ENCODE measurements at places on chromosomes 11 and 22.

DNA sequence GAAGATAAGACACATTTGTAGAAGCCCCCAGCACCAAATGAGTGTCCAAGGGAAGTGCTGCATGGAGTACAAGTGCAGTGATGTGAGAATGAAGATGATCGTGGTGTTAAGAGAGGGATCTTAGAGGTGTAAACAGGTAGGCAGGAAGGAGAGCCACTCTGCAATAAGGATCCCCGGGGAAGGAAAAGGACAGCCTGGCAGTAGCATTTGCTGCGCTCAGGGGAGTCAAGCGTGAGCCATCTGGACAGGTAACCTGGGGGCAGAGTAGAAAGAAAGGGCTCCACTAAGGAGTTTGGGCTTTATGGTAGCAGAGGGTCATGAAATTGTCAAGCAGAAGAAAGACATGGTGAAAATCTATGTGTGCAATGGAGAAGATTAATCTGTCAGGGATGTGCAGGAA is 587.2 kb downstream of the BUD13 start:
- no peak for DNase-seq

GRCh38 chr11:10349806-10350205 is 44.9 kb downstream of the ADM start:
- no peak for DNase-seq

DNA sequence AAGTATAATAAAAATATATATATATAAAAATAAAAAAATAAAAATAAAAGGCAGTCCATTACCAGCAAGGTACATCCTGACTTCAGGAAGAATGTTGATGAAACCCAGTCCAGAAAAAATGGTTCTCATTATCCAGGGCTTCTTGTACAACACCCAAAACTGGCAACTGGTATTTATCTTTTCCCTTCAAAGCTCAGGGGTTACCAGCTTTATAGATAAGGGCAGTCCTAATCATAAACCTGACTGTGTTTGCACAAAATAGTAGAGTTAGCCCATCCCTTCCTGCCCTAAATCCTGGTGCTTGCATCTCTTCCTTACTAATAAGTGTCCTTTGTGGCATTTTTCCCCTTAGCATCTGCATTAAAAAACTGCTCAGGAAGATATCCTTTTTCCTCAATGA is 97.5 kb downstream of the CSTPP1 start:
- no peak for DNase-seq

DNA sequence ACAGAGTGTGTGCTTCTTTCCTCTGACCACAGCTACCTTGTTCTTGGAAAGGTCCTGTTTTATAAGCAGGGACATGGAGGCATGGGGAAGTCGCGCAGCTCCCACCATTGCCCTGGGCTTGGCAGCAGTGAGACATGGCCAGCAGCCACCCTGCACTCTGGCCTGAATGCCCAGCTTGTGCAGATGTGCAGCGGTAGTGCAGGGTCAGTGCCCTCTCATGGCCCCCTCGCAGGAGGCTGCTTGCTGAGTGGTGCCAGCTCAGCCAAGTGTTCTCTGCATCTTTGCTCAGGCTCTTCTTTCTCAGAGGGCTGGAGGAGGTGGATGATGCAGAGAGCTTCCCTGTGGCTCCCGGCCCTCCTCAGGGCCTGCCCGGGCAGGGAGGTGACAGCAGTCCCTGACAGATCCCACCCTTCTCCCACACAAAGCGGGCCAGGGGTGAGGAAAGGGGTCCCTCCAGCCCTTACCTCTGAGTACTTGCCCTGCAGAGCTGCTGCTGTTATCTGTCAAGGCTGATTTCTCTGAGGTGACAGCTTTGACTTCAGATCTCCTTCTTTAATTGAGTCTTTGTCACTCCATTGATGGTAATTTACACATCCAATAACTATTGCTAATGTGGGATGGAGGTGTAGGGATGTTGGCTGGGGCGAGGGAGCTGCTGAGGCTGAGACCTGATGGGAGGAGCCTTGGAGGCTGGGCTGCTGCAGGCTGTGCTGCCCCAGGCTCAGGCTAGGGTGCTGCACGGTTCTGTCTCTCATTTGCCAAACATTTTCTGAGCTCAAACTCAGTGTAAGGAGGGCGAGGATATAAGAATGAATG is 47.4 kb upstream of the B3GAT1 start:
- DNase-seq, result no peak

DNA sequence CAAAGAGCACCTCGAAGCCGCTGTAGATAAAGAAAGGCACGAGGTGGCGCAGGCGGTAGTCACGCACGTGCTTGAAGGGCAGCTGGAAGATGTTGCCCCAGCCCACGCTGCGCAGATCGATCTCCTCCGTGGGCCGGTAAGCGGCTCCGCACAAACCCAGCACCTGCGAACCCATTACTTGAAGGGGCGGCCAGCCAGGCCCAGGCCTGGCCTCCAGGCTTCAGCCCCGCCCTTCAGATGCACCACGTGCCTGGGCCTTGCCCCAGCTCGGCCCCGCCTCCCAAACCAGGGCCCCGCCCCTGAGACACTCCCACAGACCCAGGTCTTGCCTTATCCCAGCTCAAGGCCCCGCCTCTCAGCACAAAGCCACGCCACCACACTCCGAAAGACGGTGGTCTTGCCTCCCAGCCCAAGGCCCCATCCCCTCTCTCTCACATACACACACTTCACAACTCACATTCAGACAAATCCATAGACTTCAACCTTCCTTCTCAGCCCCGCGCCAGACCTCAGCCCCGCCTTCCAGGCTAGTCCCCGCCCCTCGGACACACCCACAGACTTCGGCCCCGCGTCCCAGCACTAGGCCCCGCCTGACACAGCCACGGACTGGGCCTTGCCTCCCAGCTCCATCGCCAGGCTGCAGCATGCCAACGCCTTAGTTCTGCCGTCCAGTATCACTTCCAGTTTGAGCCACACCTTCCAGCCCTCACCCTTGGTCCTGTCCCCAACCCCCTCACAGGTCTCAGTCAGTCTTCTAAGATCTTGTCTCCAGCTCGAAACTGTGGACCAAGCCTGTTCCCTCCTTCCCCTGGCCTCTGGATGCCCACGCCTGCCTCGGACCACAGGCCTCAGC is 7.0 kb downstream of the UNC93B1 start:
- no peak for DNase-seq

DNA sequence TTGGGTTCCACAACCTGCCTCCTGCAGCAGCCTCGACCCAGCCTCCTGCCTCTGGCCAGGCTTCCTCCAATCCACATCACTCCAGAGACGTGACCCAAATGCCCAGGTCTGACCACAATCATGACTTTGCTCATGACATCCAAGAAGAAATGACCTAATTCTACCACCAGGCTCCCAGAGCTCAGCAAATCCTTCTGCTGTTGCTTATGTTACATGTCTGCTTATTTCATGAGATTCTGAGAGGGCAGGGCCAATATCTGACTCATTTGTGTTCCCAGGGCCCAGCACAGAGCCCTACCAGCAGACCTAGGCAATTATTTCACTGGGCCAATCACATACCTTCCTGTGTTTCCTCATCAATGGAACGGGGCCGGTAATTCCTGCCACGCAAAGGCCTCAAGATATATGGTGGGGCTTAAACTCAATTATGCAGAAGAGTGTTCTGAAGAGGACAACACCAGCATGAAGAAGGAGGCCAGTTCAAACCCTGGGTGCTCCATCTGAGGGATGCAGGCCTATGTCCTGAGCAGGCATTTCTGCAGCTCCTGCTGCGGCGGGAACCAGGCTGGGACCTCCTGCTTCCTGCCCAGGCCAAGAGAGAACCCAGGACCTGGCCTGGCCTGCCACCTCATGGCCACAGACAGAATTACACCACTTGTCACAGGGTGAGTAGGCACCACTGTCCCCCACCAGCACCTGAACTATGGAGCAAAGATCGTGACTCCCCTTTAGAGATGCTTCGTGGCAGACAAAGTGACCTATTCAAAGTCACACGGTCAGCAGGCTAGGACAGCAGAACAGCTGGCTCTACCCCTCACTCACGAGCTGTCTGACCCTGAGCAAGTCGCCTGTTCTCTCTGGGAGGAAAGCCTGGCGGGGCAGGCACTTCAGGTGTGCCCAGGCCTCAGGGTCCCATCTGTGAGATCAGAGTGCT is 5.9 kb downstream of the CENPM start:
- peak; percentile 72 for DNase-seq

DNA sequence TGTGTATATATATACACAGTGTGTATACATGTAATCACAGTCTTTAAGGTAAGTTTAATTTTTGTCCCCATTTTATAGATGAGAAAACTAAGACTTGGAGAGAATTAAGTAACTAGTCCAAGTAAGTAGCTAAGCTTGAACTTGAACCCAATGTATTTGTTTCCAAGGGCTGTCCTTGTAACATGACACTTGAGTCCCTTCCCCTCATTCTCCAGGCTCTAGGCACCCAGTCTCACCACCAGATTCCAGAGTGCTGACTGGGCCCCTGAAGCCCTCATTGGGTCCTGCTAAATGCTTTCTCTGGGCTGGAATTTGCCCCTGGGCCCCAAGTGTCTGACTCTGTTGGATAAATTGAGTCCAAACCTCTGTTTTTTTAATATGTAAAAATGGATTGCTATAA is 45.5 kb downstream of the ADM start:
- no peak for DNase-seq

DNA sequence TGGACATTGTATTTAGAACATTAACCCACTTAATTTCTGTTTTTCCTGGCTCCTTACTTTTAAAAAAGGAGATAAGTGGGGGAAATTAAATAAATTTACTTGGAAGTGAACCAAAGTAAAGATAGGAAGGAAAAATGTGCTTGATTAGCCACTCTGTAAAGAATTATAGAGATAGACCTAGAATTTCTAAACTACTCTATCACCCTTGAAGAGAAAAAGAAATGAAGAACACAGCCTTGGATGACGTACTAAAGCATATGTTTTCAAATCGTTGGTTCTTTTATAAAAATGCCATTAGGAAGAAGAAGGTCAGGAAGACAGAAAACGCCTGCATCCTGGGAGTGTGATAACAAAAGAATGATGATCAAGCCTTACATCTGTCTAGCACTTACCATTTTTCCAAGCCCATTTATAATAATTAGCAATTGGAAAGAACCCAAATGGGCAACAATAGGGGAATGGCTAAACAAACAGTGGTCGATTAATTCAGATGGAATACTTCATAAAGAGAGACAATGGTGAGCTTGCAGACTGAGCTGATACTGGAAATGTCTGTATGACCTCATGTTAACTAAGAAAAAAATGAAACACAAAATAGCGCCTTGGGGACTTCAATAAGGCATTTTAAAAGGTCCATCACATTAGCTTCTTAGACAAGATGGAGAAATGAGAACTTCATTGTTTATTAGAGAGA is 81.0 kb upstream of the LRRC55 start:
- DNase-seq, result no peak

DNA sequence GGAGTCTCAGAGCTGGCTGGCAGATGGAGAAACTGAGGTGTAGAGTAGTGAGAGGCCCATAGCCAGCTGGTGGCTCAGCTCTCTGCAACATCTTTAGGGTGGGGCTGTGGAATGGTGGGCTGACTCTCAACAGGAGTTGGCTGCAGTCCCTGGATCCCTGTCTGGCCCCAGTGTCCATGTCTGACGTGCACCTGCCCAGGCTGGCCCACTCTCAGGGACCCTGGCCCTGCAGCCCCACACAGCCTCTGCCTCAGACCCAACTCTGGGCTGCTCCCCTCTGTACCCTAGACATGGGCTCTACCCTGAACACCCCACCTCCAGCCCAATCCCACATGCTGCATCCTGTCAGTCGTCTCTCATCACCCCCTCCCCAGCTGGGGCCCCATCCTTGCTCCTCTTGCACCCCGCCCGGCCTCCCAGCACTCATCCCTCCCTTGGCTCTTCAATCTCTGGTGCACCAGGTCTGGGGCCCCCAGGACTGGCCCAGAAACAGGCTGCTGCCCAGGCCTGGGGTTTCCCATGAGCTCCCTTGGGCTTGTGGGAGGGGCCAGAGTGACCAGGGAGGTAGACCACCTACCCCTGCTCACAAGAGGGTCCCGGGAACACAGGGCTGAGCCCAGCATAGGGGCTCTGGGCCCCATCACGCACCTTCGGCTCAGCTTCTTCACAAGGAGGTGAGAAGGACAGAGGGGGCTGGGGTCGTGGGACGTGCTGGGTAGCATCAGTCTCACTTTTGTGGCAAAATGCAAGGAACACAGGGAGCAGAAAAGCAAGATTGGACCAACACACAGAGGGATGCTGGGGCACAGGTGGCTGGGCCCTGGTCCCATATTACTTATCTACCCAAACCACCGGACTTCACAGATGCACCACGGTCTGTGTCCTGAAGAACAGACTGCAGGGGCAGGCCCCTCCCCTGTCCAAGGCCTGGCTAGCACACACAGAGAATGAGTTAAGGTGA is 31.5 kb downstream of the ARVCF start:
- DNase-seq, result no peak

GRCh38 chr11:102933627-102934026 is 21.9 kb downstream of the MMP13 start:
- no peak for DNase-seq

DNA sequence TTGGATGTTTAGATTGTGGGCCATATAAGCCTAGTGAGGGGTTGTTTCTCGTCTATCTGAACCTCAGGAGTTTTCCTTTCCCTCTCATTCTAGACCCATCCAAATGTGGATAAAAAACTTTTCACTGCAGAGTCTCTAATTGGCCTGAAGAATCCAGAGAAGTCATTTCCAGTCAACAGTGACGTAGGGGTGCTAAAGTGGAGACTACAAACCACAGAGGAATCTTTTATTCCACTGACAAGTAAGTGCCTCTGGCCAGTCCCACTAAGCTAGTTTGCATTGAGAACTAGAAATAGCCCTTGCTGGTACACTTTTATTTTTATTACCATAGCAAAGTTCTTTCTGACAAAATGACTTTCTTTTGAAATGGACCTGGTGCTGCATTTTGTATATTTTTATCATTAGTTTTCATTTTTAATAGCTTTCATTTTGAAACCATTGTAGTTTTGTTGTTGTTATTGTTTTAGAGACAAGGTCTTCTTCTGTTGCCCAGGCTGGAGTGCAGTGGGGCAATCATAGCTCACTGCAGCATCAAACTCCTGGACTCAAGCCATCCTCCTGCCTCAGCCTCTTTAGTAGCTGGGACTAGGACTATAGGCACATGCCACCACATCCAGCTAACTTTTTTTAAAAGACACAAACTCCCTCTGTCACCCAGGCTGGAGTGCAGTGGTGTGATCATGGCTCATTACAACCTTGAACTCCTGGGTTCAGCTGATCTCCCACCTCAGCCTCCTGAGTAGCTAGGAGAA is 14.6 kb upstream of the PHLDB1 start:
- DNase-seq, result no peak

- DNase-seq, result peak; percentile 33
Measured at GRCh38 chr11:72831521-72832300, 17.5 kb downstream of the ATG16L2 start.

- no peak for DNase-seq
Measured at GRCh38 chr22:45240104-45240809, 437 bp downstream of the KIAA0930 start.

DNA sequence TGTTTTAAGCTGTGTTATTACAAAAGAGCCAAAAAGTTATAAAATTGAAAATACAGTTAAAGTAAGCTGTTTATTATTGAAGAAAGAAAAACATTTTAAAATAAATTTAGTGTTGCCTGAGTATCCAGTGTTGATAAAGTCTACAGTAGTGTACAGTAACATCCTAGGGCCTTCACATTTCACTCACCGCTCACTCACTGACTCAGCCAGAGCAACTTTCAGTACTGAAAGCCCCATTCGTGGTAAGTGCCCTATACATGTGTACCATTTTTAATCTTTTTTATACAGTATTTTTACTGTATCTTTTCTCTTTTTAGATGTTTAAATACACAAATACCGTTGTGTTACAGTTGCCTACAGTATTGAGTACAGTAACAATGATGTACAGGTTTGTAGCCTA is 35.0 kb downstream of the POLD3 start:
- DNase-seq, result no peak

GRCh38 chr11:35662061-35662648 is 420 bp upstream of the TRIM44 start:
- no peak for DNase-seq

- no peak for DNase-seq
Measured at GRCh38 chr22:40712311-40712710, 33.0 kb downstream of the MCHR1 start.

Data from T-helper 17 cell (primary cell).